Kidney (tissue), 22 donors: ENCODE measurements at places on chromosomes 3 and 15.

GRCh38 chr3:6799264-6799915 is 61.5 kb upstream of the GRM7 start:
- DNase-seq, result no peak

- DNase-seq, result no peak
These were observed 219.3 kb upstream of the TMCO5A start for GRCh38 chr15:37715101-37715500.

DNA sequence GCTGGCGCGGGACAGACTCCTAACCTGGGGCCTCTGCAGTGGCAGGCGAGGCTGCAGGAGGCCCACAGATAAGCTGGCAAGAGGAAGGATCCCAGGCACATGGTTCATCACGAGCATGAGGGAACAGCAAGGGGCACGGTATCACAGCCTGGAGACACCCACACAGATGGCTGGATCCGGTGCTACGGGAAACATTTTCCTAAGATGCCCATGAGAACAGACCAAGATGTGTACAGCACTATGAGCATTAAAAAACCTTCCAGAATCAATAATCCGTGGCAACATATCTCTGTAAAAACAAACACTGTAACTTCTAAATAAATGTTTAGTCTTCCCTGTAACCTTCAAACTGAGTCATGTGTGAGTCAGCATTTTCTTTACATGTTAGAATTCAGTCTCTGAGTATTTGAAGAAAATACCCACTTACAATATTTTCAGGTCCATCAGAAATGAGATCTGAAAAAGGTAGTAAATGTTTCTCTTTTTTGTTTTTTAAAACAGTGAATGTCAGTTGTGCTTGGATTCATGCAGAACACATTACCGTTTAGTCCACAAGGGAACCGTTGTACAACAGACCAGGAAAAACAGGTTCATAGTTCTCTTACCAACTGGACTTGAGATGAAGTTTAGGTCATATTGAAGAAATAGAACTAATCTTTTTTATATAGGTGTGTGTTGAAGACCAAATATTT is 75.9 kb downstream of the BOC start:
- DNase-seq, result no peak

DNA sequence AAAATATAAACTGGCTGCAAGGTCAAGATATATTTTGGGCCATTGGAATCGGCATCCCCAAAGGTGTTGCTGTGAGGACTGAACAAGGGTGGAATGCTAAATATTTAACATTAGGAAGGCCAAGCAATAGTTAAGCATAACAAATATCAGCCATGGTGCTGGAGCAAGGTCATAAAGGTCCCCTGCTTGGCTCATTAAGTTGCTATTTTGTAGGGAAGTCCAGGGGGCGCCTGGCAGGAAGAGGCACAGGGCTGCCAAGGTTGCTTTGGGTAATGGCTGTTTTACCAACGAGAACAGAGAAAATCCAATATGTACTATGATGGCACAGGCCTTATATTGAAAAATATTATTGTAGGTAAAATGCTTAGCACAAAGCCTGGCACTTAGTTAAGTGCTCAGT is 62.2 kb downstream of the SLC15A2 start:
- DNase-seq, result no peak

- no peak for DNase-seq
These were observed 101.2 kb upstream of the WNT5A start for GRCh38 chr3:55588146-55588765.

GRCh38 chr15:90035095-90035839 is 34.1 kb downstream of the ZNF710 start:
- peak; percentile 86 for DNase-seq

GRCh38 chr3:53242642-53243041 is 13.2 kb downstream of the TKT start:
- no peak for DNase-seq

GRCh38 chr15:77993374-77993911 is 84.1 kb downstream of the TBC1D2B start:
- no peak for DNase-seq

- no peak for DNase-seq
These were observed 27.9 kb upstream of the SV2B start for GRCh38 chr15:91072161-91072560.

DNA sequence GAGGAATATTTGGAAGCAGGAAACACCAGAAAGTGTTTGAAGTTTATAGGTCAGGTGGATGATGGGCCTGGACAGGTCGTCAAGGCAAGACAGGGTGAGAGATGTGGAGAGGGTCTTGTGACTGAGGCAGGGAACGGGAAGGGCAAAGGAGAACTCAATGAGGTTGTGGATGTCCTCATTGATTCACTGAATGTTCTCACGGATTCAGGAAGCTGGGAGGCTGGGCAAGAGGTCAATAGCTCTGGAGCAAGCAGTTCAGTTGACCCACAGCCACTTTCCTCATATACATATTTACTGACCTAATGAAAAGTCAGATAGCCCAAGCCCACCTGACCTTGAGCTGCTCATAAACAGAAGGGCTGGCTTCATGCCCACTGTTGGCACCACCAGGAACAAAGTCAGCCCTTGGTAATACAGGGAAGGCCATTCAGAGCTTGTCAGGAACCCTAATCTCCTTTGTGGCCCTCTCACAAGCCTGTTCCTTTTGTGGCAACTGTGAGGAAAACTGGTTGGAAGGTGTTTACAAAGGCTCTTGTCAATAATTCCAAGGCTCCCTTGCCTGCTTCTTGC is 31.6 kb downstream of the ARRDC4 start:
- DNase-seq, result no peak

GRCh38 chr3:106115557-106115956 is 246.7 kb upstream of the CBLB start:
- DNase-seq, result no peak

DNA sequence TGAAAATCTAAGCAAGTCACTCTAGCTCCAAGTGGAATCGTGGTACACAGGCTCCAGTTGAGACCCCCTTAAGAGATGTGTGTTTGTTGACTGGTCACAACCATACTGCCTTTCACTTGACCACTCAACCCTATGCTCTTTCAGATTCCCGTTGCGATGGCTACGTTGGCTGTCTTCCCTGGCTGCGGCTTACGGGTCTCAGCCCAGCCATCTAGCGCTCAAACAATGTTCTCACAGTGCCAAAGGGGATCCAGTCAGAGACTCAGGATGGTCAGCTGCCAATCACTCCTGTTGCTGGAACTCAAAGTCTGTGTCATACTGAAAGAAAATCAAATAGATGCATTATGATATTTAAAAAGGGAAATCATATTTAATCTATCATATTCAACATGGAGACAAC is 237.6 kb downstream of the ITPR1 start:
- no peak for DNase-seq

- DNase-seq, result no peak
These were observed 447 bp upstream of the SHQ1 start for GRCh38 chr3:72848703-72849081.

GRCh38 chr15:66634540-66634939 is 67.5 kb upstream of the SMAD6 start:
- no peak for DNase-seq

DNA sequence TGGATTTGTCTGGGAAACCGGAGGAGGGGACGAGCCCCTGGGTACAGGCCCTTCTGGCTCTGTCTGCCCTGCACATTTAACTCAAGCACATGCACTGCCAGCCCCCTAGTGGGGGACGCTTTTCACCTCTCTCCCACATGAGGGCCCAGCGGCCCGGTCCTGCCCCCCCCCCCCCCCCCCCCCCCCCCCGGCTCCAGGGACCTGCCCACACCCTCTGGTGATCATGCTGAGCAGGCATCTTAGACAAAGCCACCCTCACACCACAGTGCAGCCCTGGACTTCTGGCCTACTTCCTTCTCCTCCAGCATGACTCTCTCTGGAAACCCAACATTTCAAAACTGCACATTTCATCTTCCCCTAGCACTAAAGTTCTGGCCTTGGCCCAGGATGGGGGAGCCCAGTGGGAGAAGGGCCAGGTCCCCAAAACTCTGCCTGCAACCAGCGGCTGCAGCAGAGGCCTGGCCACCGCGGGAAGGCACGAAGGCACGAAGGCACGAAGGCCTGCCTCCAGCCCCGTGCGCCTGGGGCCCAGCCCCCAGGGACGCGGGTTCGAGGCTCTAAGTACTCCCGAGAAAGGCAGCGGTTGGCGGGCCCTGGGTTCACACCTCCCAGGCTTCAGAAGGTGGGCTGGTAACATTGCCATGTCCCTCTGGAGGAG is 14.1 kb downstream of the KLF15 start:
- DNase-seq, result peak; percentile 41

DNA sequence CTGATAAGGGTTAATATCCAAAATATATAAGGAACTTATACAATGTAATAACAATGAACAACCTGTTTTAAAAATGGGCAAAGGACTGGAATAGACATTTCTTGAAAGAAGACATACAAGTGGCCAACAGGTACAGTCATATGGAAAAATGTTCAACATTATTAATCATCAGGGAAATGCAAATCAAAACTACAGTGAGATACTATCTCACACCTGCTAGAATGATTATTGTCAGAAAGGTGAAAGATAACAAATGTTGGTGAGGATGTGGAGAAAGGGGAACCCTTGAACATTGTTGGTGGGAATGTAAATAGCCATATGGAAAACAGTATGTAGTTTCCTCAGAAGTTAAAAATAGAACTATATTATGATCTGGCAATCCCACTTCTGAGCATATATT is 20.4 kb downstream of the GOLM2 start:
- no peak for DNase-seq

- no peak for DNase-seq
These were observed 86.6 kb downstream of the GPR156 start for GRCh38 chr3:120198305-120198878.

- DNase-seq, result no peak
These were observed 57.1 kb upstream of the STRIT1 start for GRCh38 chr3:155350571-155350970.

- no peak for DNase-seq
These were observed 223.7 kb upstream of the BHLHE40 start for GRCh38 chr3:4755566-4755965.

DNA sequence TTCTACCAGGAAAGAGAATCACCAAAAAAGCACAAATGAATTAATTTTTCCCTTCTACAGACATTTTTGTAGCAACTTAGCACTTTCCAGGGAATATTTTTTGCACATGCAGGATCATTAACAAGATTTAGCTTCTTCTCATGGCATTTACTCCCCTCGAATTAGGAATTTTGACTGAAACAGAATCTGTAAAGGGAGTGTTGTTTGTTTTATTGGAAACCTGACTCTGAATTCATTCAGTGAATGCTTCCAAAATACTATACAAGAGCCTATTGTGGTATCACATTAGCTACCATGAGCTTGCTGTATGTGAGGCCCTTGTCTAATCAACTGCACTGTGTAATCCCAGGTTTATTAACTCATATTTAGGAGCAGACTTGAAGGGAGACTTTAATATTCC is 130.4 kb upstream of the ATP10A start:
- no peak for DNase-seq

GRCh38 chr3:150107429-150108175 is 136.9 kb upstream of the PFN2 start:
- no peak for DNase-seq

- DNase-seq, result no peak
These were observed 43.9 kb downstream of the SRGAP3 start for GRCh38 chr3:9205345-9206143.

DNA sequence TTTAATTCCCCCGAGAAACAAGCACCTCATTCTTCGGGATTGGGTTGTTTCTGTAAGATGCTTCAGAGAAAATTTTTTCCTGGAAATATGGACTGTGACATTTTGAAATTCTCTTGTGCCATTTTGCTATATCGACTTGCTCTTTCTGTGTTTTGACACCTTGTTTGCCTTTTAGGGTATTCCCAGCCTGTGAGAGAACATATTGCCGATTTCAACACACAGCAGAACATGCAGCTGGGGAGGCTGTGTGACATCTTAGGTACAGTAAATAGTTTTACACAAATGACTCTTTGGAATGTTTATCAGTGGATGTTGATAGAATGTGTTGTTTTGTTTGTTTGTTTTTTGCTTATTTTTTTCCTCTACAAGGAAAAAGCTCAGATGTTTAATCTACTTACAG is 130.2 kb downstream of the IQCH start:
- DNase-seq, result no peak

GRCh38 chr3:119330181-119330580 is 36.0 kb downstream of the ARHGAP31 start:
- DNase-seq, result no peak

DNA sequence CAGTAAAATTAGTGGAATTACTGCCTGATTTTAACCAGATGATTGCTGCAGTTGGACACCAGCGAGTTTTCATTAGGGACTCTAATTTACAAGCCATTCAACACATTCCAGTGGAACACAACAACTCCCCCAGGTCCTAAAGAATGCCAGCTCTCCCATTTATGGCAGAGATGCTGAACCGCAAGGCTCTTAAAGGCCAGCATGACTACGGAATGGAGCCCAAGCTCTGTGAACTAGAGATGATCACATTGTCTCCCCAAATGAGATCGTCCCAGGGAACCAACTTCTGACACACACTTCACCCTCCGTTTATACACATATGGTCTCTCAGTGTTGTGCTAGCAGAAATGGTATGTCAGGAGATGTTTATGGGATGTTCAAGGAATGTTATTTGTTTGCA is 446.2 kb upstream of the NR2F2 start:
- peak; percentile 45 for DNase-seq

DNA sequence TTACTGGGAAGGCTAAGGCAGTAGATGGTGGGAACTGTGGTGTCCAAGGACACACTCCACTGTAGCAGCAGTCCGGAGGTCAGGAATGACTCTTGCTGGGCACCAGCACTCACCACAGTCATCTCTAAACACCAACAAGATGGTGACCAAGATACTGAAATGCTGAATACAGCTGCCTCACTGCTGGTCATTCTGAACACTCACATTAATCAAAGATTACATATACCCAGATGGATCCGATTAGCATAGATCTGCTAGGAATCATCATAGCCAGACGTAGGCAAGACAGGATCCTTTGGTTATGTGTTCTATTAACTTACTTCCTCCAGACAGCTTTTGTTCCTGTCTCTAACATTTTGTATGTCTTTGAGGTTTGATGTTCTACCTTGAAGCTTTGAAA is 134.9 kb upstream of the BFSP2 start:
- no peak for DNase-seq

GRCh38 chr3:132038198-132038825 is 3.5 kb upstream of the CPNE4 start:
- no peak for DNase-seq

DNA sequence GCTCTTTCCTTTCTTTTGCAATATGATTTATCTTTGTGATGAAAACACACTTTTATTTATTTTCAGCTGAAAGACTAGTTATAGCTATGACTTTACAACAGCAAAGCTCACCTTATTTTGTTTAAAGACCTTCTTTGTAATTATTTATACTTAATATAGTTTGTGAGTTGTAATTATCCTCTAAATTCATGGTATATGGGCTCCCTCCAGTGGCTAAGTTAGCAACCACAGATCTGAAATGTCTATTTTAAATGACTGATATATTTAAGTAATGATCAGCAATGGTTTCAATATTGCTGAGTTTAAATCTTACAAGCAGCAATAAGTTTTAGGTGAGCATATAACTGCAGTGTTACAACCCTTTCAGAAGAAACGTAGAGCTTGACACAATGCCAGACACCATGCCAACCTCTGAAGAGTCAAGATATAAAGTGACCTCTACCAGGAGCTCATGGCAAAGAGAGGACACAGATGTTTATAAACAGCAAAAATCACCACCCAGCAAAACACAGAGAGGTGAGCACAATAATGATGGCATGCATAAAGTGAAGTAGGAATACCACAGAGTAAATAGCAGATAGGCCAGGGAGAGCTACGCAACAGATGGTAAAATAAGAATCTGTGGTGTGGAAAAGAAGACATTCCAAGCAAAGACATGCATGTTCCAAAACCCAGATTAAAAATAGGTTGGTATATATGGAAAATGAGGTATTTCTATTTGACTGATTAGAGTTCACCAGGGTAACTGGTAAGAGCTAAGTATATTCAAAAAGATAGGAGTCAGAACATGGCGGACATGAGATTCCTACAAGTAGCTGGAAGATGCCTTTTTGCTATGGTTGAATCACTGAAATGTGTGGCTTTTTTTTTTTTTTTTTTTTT is 143.7 kb upstream of the ZNF385D start:
- DNase-seq, result no peak
